ENCODE measurements at places on chromosomes 4 and X. TPM values are rescaled to one million over a fixed set of nuclear protein-coding genes. Genes with fewer than 3 reads are reported as not detected.
A peak's percentile ranks its signal among the peaks of the same experiment; 100 is the strongest.

- DNase-seq, result no peak
Observed at GRCh38 chr4:26870576-26871262, 10.1 kb downstream of the STIM2 start.

The HTN3 gene
- not detected for polyA plus RNA-seq

The PNMA5 gene
- polyA plus RNA-seq, result 0.04 TPM

GRCh38 chr4:184958127-184958922 lies 60.0 kb upstream of the HELT start:
- no peak for DNase-seq

The RTL3 gene
- polyA plus RNA-seq, result 0.03 TPM

The PNMA6A gene
- 0.72 TPM for polyA plus RNA-seq

DNA sequence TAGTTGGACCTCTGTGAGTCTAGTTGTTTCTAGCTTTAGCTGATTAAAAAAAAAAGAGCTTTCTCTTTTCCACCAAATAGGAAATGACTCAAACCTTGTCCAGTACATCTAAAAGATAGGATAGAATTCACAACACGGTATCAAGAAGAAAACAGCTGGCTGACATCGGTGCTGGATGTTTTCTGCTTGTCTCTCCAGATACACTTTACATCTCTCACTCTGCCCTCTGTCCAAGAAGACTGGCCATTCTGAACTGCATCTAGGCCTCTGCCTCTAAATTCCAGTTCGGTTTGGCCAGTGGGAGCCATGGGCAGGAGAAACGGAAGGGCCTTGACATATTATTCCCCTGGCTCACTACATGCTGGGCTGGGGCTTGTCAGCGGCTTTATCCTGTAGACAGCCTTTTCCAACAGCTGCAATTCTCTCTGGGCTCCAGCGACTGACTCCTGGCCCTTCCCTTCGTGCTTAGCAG lies 57.3 kb upstream of the SHISA3 start:
- no peak for DNase-seq

GRCh38 chr4:39324446-39324845 lies 41.7 kb downstream of the RFC1 start:
- no peak for DNase-seq

The VCX3A gene
- polyA plus RNA-seq, result not detected

The STATH gene
- not detected for polyA plus RNA-seq

DNA sequence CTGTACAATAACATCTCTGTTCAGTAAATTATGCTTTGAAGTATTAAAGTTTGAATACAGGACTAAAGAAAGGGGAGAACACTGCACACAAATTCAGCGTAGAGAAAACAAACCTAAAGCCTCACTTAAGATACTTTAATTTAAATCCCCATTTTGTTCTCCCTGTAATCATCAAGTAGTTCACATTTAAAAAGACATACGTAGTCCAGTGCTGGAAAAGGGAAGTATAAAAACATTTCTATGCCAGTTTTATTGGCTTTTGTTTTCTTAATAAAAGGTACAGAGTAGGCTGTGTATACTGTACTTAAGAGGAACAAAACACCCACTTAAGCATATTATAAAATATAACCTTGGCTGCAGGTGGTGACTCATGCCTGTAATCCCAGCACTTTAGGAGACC lies 101.6 kb downstream of the FGF16 start:
- no peak for DNase-seq

- no peak for DNase-seq
Observed at GRCh38 chr4:127606823-127607222, 25.9 kb upstream of the INTU start.

DNA sequence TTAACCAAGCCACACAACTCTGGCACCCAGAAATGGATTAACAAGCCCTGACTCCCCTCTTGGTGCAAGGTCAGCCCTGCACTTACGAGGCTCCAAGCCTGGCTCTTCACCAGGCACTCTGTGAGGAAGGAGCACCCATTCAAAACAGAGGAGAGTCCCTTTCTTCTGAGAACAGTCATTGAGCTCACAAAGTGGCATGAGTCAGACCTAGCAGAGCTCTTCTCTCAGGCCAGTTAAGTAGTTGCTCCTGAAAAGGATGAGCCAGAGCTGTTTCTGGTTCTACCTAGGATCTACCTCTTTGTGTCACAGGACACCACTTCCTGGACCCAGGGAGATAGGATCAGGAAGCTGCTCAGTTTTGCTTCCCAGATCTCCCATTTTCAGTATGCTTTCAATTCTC lies 48.2 kb downstream of the EVC2 start:
- DNase-seq, result no peak

DNA sequence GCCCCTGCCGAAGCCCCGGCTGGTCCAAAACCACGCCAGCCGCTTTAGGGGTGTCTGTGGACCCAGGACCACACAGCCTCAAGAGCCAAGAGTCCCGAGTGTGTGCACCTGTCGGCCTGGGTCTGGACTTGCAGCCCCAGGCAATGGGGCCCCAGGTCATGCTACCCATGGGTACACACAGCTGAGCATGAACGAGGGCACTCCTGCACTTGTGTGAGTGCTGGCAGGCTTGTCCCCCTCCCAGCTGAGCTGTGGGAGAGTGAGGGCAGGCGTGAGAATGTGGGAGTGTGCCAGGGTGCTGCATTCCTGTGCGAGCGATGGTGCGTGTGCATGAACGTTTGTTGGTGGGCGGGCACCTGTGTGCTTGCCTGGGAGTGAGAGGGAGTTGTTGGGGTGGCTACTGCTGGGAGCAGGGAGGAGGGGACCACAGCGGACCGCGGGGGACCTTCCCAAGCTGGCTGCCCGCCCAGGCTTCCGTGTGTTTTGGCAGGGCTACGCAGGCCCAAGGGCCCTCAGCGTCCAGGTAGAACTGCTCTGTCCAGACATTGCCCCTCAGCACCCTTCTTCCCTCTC lies 30.8 kb downstream of the BLOC1S4 start:
- peak; percentile 37 for DNase-seq

DNA sequence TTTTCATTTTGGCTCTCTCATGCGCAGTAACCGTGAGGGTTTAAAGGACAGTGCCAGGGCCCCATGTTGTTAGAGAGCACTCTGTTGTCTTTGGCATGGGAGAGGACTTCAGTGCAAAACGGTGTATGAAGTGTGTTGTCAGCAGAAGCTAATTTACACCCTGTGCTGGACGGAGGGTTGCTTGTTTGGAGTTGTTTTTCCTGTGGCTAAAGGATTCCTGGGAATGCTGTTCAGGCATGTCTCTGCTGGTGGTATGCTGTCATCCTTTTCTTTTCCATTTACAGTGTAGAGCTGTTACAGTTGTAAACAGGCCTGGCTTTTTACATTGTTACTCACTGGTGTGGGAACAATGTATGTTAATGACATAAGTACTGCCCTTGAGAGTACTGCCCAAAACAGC lies 206.3 kb downstream of the CBR4 start:
- DNase-seq, result no peak

DNA sequence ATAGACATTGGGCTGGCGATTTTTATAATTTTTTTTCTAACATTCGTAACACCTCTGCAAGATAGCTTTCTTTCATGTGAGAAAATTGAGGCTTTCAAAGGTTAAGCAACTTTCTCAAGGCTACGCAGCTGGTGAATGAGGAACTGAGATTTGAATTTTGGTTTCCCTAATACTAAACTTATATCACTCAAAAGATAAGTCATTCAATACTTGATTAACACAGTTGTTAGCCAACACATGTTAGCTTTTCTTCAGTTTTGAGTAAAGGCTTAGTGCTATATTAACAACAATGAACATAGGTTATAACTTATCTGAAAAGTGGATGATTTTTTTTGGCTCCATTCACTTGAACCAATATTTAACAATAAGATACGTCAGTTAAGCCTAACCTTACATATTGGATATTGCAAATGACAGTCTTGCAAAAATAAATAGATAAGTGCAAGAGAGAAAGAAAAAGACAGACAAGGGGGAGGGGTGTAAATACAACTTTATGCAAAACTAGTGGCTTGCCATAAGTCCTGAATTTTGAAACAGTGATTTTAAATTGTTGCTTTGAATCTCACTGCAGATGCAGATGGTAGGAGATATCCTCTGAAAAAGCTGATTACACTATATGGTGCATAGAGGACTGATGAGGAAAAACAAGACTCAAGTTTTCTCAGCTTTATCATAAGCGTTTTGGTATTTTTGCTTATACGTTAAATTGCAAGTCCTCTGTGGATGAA lies 11.1 kb upstream of the GPM6A start:
- no peak for DNase-seq

- DNase-seq, result no peak
Observed at GRCh38 chr4:86999136-86999643, 64.4 kb downstream of the AFF1 start.

GRCh38 chrX:53128097-53128749 lies 34.3 kb downstream of the KANTR start:
- no peak for DNase-seq

The SOX3 gene
- polyA plus RNA-seq, result not detected

GRCh38 chr4:157314906-157315305 lies 94.4 kb downstream of the GRIA2 start:
- no peak for DNase-seq

The TEX13C gene
- not detected for polyA plus RNA-seq

The NHSL2 gene
- polyA plus RNA-seq, result 9.7 TPM

The DRD5 gene
- polyA plus RNA-seq, result not detected

The TEC gene
- polyA plus RNA-seq, result 0.67 TPM

DNA sequence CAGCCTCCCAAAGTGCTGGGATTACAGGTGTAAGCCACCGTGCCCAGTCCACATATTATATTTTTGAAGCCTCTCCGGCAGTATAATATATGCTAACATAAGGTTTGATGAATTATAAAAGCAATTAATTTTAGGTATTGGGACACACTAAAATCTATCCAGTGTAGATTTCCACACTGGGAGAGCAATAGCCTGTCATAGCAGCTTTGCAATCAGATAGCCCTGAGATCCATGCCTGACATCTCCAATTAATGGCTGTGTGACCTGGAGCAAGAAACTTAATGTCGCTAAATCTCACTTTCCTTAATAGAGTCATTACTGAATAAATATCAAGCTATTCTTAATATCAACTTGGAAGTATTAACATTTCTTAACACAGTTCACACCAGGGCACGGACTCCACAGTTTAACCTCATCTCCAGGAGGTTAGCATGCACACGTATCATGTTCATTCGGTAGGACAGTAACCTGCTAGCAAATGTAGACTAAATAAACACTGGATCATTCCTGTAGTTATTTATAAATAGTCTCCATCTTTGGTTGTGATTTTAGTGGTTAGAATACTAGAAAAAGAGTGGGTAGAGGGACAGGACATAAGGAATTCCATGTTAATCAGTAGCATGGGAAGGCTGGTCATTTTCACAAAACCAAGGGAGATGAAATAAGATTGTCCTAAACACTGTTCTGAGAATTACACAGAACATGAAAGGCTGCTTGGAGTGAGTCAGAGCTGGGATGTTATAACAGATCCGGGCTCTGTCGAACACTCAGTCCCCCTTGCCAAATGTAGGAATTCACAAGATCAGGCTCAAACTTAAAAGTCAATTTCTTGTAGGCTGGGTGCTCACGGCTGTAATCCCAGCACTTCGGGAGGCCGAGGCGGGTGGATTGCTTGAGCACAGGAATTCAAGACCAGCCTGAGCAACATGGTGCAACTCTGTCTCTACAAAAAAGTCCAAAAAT lies 254.7 kb downstream of the PALLD start:
- DNase-seq, result no peak

The MAGEA4 gene
- not detected for polyA plus RNA-seq

DNA sequence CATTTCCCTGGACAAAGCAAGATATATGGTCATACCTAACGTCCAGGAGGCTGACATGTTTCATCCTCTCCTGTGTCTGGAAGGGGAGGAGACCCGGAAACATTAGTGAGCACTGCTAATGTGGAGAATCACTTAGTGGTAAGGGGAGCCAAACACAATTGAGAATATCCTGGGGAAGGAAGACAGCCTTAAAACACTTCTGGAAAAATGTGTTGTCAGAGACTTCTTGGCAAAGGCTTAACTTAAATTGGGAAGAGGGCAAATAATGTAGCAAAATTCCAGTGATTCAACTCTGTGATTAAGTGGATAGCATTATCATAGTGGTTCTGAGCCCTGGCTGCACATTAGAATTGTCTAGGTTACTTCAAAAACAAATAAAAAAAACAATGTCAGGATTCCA lies 39.5 kb downstream of the SPARCL1 start:
- no peak for DNase-seq

- DNase-seq, result no peak
Observed at GRCh38 chr4:17206829-17207801, 304.8 kb downstream of the QDPR start.

The TRIM60 gene
- not detected for polyA plus RNA-seq

The MAGEB1 gene
- not detected for polyA plus RNA-seq

- DNase-seq, result no peak
Observed at GRCh38 chr4:25532591-25532990, 123.1 kb upstream of the SLC34A2 start.

GRCh38 chr4:67558493-67558892 lies at the start of gene STAP1:
Gene STAP1 (plus strand): TSS chr4:67558727. CDS start chr4:67558810, 83 bp downstream.
- no peak for DNase-seq

- DNase-seq, result no peak
Observed at GRCh38 chr4:126344472-126344871, 1029.7 kb downstream of the FAT4 start.

- DNase-seq, result no peak
Observed at GRCh38 chrX:76987381-76987780, 459.8 kb upstream of the FGF16 start.

The MID1IP1 gene
- polyA plus RNA-seq, result 105 TPM

- DNase-seq, result no peak
Observed at GRCh38 chrX:44874420-44875184, 1.6 kb downstream of the KDM6A start.

The TKTL1 gene
- 0.19 TPM for polyA plus RNA-seq

GRCh38 chrX:46072791-46073190 lies 472.4 kb downstream of the ZNF674 start:
- DNase-seq, result no peak

The GAGE1 gene
- polyA plus RNA-seq, result not detected

DNA sequence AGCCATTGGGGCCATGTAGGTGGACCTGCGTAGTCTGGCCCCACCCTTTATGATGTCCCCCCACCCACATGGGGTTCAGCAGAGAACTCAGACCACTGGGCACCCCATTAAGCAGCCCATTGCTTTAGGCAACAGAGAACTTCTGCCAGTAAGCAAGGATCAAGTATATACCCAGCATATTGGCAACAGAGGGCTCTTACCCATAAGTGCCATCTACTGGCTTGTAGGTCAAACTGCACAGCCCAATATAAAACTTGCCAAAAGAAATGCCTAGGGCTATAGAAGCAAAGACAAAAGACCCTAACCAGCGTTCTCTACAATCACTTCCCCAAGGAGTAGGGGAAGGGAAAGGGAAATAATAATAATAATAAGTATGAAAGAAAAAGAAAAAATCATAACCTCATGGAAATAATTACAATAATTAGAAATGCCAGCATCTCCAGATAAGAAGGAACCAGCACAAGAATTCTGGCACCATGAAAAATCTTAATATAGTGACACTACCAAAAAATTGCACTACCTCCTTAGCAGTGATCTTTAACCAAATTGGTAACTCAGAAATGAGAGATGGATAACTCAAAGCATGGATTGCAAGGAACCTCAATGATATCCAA lies 1090.7 kb downstream of the FAT4 start:
- no peak for DNase-seq

GRCh38 chr4:58119298-58119697 lies 1009.1 kb upstream of the IGFBP7 start:
- DNase-seq, result no peak

All from urinary bladder (tissue), 4 donors.